Kasumi-1 (cell line): ENCODE measurements at places on chromosomes 4 and X.

DNA sequence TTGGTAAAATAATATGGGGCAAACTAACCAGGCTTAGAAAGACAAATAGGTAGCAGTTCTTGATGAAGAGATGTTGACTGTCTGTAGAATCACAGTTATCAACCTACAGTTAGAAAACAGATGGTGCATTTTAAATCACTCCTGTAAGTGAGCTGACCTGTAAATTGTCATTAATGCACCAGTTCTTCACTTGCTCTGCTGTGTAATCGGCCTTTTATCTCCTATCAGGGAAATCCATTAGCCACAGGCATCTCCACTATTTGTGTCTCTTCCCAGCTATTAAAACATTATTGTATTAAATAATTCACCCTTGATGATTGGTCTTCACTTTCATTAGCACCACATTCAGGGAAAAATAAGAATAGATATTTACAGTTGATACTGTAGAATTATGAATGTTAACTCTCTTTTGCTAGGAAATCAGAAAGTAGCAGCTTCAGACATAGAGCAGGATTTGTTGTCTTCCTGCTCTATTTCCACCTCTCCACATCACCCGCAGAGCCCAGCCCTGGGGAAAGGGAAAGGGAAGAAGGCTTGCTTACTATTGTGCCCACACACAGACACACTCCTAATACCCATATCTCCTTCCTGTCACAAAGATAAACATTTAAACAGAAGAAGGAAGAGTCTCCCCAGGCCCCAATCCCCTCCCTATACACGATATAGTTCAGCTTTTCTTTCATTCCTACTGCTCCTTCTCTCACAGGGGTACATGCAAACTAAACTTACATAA is 97.1 kb downstream of the REELD1 start:
- no peak for DNase-seq

- DNase-seq = peak; percentile 31
Measured at GRCh38 chrX:93422693-93423092, 250.7 kb downstream of the NAP1L3 start.

DNA sequence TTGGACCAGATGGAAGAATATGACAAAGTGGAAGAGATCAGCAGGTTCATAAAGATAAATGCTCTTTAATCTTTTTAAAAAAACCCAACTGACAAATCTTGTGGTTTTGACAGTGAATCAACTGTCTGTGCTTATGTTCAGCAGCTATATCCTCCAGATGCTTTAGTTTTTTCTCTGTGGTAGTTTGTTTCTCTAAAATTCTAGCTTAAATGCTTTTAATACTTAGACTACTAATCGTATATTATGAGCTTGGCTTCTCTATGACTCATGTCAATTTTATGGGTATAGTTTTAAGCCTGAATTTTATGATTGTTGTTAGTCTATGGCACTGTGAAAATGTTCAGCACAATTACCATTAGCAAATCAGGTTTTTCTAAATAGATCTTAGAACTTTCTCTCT is 12.9 kb downstream of the HHIP start:
- peak; percentile 29 for DNase-seq

- DNase-seq = no peak
Measured at GRCh38 chr4:22407361-22407760, 108.5 kb downstream of the ADGRA3 start.

GRCh38 chr4:139985401-139985800 is 168.6 kb downstream of the MAML3 start:
- no peak for DNase-seq

DNA sequence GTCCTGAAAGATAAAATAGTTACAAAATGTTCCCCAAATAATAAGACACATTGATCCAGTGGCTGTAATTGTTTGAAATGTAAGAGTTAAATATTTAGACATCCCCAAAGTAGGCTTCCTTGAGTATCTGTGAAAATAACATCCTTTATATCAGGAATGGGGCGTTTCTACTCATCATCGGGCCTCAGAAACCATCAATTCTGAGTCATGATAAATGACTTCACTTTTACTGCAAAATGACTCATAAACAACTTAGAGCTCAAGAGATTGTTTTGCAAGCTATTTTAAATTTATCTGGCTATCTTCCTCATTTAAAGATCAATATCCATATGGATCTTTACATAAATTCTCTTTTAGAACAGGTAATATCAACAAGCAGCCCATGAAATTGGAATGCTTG is 369.4 kb upstream of the CNKSR2 start:
- no peak for DNase-seq

DNA sequence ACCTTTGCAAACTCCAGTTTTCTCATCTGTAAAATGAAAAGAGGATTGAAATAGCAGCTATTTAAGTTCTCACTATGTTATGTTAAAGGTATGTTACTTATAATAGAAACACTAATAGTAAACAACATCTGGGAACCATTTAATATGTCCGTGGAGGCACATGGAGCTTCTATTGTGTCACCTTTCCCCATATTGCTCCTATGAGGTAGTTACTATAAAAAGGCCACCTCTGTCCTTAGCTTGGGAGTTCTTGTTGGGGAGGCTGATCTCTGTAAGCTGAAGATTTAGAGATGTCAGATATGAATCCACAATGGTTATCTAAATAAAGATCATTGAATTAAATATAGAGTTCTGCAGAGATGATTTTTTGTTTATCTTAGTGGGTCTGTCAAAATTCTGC is 125.2 kb downstream of the FHIP1A start:
- no peak for DNase-seq

DNA sequence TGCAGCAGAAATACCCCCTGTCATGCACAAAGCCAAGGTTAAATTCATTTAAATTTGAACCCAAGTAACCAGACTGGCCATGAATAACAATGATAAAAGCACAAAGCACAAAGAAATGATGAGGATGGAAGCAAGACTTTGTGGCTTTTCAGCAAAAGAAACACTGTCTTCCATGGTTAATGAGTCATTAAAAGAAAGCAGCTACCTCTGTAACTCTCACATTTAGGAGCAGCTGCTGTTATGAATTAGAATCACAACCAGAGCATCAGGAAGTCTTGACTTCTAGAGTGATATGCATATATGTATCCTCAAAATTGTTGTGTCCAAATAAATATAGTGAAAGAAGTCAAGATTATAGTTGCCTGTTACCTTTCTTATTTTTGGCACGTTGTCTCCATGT is 70.7 kb upstream of the RPS6KA6 start:
- DNase-seq = no peak

DNA sequence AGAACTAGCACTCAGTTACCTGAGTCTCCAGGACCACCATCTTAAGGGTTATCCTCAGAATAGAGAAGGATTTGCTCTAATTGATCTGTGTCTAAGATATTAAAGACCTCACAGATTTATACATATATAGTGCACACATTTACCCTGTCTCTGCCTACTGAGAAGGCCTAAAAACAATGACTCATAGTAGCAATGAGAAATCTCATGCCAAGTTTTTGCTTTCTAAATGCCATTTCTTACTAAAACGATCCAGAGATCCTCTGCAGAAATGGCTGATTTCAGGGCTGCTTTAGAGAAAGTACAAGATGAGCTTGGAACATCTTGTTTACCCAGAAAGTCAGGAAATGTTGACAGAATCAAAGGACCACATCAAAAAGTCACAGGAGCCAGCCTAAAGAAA is 79.1 kb upstream of the INPP4B start:
- no peak for DNase-seq

DNA sequence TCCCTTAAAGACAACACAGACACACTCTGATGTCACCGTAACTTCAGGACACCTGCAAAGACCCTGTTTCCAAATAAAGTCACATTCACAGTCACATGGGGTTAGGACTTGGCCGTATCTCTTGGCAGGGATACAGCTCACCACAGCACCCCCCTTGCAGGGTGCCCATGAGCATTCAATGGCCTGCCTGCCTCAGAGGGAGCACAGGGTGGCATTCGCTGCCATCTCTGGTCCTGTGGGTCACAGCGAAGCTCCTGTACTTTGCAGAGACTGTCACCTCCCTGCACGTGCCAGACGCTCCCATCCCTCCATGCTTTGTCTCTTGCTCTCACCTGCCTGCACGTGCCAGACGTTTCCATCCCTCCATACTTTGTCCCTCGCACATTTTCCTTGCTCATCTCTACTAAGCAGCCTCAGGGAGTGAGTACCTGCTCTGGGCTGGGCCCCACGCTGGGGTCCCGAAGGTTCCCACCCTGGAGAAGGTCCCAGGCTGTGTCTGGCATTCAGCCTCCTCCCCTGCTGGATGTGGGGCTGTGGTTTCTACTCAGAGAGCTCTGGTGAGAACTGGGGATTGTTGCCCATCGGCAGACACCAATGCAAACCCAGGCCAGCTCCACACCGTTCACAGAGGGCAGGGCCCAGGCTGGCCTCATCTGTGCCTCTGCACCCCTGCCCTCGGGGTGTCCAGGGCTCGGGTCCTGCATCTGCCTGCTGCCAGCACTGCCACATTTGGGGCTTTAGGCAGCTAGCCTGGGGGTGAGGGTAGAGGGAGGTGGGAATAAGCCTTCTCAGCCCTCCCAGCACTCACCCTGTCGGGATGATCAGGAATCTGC is 15.8 kb downstream of the HTRA3 start:
- DNase-seq = no peak

DNA sequence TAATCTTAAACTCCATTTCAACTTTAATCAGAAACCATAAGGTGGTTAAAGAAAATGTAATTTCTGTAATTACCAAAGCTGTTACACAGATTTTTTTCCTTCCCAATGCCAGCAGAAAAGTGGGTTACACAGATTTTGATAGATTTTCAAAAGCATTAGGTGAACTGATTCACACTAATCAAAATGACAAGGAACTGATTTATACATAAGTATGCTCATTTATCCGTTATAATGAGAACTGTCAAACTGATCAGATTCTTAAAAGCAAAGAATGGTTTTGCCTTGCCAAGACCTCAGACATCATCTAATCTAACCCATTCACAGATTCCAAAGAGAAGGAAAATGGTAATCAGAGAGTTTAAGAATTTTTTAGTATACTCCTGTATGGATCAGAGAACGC is 5.2 kb downstream of the UGDH start:
- DNase-seq = no peak

DNA sequence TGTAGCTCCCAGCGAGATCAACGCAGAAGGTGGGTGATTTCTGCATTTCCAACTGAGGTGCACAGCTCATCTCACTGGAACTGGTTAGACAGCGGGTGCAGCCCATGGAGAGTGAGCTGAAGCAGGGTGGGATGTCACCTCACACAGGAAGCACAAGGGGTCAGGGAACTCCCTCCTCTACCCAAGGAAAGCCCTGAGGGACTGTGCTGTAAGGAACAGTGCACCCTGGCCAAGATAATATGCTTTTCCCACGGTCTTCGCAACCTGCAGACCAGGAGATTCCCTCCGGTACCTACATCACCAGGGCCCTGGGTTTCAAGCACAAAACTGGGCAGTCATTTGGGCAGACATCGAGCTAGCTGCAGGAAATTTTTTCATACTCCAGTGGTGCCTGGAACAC is 216.4 kb upstream of the TET2 start:
- DNase-seq = no peak

DNA sequence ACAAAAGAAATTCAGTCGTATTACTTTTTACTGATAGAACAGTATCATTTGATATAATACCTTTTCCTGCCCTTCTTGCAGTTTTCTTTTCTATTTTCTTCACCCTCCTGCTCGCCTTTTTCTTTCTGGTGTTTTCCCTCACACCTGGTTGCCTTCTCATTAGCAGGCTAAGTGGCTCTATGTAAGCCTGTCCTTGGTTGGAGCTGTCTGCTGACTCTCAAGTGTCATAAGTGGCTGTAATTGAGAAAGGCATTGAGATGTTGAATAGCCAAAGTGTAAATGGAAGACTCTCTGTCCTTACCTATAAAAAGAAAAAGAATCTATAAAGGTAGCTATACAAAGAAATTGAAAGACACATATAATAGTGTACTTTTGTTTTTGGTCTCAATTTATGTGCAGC is 180.7 kb downstream of the ADGRL3 start:
- no peak for DNase-seq

DNA sequence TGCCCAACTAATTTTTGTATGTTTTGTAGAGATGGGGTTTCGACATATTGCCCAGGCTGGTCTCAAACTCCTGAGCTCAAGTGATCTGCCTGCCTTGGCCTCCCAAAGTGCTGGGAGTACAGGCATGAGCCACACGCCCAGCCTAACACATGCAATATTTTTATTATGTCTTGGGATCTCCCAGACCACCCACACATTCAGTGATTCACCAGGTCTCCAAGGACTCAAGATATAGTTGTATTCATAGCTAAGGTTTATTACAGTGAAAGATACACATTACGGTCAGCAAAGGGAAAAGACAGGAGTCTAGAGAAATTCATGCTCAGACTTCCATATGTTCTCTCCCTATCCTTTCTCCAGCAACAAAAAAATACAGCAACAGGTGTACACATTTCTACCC is 25.5 kb upstream of the FAM120C start:
- no peak for DNase-seq

DNA sequence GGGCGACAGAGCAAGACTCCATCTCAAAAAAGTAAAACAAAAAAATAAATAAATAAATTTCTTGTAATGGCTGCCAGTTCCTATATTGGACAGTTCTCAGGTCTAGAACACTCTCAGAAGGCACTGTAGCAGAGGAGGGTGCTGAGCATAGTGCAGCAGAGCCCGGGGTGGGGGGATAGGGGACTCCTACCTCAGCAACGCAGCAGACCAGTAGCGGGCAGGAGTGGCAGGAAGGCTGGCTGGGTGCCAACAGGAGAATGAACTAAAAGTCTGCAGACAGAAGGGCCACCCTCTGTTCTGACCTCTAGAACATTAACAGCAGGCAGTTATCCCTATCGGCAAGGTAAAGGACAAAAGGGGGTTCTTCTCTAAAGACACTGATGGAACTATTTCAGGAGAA is 20.2 kb downstream of the PDK3 start:
- no peak for DNase-seq

GRCh38 chr4:163165217-163166017 is 1.3 kb downstream of the NAF1 start:
- peak; percentile 35 for DNase-seq

DNA sequence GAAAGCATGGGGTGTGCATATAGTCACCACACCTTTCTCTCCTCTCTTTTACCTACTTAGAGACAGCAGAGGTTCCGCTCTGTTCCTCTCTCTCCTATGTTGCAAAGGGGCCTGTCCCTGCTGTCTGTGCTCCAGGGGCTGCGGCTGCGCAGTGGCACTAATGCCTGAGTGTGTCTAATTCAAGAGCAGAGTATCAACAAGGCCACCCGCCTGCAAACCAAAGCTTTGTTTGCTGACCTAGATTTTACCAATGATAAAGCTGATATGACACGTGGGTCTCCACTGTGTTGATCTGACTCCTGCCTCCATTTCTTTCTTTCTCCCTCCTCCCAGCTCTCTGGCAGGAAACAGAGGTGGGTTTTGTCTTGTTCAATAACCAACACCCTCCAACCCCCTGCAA is 74.9 kb downstream of the NSG1 start:
- no peak for DNase-seq

- DNase-seq = no peak
Measured at GRCh38 chr4:99679204-99679603, 21.6 kb upstream of the C4orf54 start.

GRCh38 chr4:123822353-123822752 is 425.8 kb downstream of the SPRY1 start:
- DNase-seq = no peak
